ENCODE measurements at places on chromosomes 5 and 9. TPM values are rescaled to one million over a fixed set of nuclear protein-coding genes. Genes with fewer than 3 reads are reported as not detected.

- no peak for DNase-seq
Observed at GRCh38 chr5:114467729-114468128, 105.9 kb downstream of the KCNN2 start.

DNA sequence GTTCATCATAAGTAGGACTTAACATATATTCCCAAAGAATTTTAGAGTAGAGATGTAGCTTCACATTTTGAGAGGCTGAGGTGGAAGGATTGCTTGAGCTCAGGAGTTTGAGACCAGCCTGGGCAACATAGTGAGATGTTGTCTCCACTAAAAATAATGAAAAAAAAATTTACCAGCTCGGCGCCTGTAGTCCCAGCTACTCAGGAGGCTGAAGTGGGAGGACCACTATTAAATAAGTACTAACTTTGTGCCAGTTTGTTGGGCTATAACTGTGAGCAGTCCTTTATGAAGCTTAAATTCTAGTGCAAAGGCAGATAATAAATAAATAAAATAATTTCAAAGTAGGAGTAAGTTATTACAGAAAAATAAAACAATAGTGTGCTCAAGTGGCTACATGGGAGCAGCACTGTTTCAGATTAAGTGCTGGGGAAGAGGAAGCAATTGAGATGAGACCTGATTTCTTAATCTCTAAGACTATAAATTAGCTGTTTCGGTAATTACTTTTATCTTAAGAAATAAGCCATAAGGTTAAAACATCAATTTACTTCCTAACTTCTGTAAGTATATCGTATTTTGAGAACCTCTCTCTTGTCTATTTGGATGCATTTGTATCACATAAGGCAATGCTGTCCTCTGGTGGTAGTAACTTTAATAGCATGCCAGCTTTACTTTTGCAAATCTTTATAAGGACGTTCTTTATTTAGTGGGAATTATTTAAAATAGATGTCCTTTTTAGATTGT is 98.9 kb downstream of the CSNK1G3 start:
- DNase-seq: peak; percentile 74

- peak; percentile 43 for DNase-seq
Observed at GRCh38 chr5:9498541-9499497, 47.1 kb downstream of the SEMA5A start.

- DNase-seq: no peak
Observed at GRCh38 chr9:73402081-73403028, 250.7 kb downstream of the ANXA1 start.

DNA sequence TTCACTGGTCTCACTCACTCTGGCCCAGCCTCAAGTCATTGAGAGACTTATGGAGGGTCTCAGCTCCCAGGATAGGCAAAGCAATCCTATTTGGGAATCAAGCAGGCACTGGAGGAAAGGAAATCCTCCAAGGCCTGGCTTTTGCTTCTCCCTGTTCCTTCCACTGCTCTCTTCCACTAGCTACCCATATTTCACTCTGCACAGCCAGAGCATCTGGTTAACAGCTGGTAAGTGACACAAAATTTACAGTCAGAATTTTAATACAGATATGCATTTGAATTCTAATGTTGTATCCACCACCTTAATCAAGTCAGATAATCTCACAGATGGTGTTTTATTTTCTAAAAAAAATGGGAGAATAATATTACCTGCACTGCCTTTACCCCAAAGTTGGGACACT is 868 bp upstream of the C1QTNF2 start:
- DNase-seq: no peak

GRCh38 chr9:35679091-35679490 is 5.4 kb downstream of the CA9 start:
- no peak for DNase-seq

DNA sequence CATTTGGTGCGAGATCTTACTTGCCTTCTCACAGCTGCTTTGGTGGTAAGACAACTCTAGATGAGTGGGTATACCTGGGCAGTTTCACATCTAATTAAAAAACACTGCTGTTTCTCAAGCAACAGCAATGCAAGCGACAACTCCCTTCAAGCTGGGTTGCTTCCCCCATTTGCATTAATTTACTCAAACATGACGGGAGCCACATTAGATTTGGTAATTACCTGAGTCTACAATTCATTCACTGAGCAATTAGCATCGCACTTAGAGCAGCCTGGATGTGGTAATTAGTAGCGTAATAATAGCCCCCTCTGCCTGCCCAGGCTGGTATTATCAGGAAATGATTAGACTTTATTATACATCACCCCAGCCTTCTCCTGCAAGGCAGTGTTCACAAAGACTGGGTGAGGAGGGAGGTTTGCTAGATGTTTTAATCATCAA is 73.4 kb downstream of the FBXO38 start:
- DNase-seq: peak; percentile 21

- DNase-seq: no peak
Observed at GRCh38 chr5:68139611-68140441, 75.7 kb upstream of the PIK3R1 start.

DNA sequence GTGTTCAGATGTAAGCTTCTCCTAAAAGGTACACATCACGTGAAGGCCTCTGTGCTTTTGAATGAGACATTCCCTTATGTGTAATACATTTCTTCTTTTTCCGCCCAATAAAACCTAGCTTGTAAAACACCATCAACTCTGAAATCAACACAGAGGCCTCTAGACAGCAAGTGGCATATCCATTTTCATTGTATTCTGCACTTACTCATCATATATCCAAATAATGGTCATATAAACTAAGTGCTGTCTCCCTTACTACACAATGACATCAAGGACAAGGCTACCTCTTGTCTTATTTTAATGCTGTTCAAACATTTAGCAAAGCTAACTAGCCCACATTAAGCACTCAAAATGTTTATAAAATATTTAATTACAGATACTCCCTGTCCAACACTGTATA is 108.5 kb downstream of the ELAVL2 start:
- no peak for DNase-seq

GRCh38 chr9:6226696-6227095 is 11.1 kb downstream of the IL33 start:
- DNase-seq: peak; percentile 25

- no peak for DNase-seq
Observed at GRCh38 chr5:87784311-87784710, 371.6 kb upstream of the CCNH start.

DNA sequence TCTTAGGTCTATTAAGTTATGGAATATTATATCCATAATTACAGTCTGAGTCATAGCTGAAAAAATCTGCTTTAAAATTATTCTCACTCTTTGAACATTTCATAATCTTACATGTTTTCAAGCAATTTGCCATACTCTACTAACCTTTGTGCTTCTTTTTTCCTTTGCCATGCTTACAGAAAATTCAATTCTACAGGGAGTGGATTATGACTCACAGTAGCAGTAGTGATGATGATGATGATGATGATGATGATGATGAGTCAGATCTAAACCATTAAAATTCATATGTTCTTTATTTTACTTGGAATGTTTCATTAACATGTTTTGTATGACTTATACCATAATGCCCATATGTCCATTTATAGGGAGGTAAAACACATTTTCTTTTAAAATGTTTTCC is 207.1 kb downstream of the VPS13A start:
- DNase-seq: peak; percentile 58

- DNase-seq: no peak
Observed at GRCh38 chr9:75382126-75382525, 293.8 kb downstream of the OSTF1 start.

GRCh38 chr9:6552498-6553121 is 92.9 kb downstream of the GLDC start:
- peak; percentile 42 for DNase-seq

DNA sequence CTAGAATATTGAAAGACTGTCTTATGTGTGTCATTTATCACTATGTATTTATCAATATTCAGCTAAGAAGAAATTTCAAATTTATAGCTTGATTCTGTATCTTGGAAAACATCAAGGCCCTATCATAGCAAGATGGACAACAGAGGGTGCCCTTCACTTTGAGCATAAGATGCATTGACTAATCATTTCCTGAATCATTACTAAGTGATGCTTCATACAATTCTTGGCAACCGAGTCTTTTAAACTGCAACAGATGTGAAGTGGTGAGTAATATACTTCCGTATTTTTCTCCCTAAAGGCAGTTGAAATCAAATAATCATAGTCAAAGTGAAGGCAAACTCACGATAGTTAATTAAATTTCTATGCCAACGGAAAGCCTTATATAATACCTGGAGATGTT is 318.6 kb upstream of the RGMB start:
- peak; percentile 98 for DNase-seq

DNA sequence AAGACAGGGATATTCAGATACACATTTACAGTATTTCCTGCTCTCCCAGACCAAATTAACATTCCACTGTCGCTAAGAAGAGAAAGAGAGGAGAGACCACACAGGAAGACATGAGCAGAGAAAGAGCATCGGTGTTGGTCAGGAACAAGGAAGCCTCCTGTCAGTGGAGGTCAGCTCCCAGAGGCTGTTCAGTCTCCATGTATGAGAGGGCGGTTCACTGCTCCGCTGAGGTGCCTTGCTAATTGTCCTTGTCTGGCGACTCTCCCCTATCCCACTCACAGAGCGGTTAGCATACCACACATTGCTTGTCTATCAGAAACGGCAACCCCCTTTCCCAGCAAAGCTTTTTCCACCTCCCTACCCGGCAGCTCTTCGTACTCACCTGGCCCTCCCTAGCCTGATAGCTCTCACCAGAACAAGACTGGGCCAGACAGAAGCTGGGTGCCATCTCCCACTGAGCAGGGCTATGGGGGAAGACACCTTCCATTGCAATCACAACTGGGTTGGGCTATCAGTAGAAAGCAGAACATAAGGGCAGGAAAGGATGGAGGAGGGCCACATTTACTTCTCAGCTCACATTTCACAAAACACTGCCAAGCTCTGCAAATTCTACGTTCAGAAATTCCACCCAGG is 58.6 kb upstream of the LMNB1 start:
- no peak for DNase-seq

DNA sequence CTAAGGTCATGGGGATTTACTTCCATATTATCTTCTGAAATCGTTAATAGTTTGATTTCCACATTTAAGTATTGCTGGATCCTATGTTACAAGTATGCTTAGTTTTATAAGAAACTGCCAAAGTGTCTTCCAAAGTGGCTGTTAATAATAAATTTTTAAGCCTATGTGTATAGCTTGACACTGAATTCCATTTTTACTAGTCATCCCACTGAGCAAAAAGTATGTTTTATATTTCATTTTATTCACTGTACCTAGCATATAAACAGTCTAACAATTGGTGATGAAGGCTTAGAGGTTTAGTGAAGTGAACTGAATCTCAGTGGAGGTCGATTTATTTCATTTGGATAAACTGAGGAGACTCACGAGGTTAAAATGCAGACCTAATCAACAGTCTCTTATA is 174.6 kb downstream of the ADAMTS6 start:
- peak; percentile 21 for DNase-seq

- no peak for DNase-seq
Observed at GRCh38 chr9:128146591-128147120, 2.6 kb upstream of the LCN2 start.

GRCh38 chr9:77588271-77588937 is 59.7 kb downstream of the GNA14 start:
- peak; percentile 90 for DNase-seq

The CCDC187 gene
- not detected for total RNA-seq

The IFNA16 gene
- not detected for total RNA-seq

The C9orf153 gene
- not detected for total RNA-seq

The CTXN3 gene
- not detected for total RNA-seq

The MLANA gene
- total RNA-seq: not detected

The SOWAHA gene
- not detected for total RNA-seq

Data from GM23248 (cell line).